ENCODE measurements at places on chromosomes 7 and 10.

GRCh38 chr7:38757931-38758330 lies 126.8 kb upstream of the AMPH start:
- DNase-seq, result no peak

- peak; percentile 16 for DNase-seq
Observed at GRCh38 chr10:116472891-116473290, 45.2 kb downstream of the PNLIPRP3 start.

DNA sequence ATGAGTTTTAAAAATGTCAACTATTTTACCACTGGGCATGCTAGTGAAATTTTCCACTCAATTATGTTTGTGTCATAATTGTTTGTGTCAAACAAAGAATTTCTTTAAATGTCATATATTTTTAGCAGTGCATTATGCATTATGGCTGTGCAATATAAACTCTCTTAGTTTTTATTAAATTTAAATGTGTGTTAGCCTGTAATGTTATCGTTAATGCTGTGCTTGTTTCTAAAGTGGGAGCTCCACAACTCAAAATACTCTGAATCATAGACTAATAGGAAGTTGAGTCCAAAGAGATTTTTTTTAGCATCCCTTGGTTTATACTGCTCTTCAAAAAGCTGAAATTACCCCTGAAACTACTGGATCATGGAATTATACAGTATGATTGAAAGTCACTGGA lies 26.8 kb downstream of the GNAI1 start:
- DNase-seq, result no peak

DNA sequence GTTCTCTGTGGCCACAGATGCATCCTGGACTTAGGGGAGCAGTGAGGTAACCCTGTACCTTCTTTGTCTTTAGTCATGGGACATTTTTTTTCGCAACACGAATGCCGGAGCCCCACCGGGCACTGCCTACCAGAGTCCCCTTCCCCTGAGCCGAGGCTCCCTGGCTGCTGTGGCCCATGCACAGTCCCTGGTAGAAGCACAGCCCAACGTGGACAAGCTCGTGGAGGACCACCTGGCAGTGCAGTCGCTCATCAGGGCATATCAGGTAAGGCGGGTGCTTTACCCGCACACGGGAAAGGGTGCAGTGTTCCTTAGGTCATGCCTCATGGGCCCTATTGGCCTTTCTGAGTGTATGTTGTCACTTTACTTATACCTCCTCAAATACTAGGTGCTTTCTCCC lies 38.8 kb downstream of the OGDH start:
- no peak for DNase-seq

DNA sequence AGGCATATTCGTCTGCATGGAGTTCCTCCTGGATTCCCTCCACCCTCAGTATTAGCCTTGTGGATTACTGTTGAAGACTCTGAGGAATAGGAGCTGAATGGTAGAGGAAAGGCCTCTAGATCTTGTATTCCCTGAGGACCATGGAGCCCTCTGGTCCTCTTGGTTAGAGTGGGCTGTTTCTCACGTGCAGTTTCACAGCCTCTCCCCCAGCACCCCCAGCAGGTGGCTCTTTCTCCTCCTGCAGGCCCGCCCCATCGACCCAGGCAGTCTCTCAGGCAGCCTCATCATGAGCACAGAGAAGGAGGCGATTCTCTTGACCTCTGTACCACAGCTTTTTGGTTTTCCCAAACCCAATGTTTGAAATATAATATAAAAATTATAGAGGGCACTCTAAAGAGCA lies 102.0 kb downstream of the WNT2 start:
- DNase-seq, result no peak

DNA sequence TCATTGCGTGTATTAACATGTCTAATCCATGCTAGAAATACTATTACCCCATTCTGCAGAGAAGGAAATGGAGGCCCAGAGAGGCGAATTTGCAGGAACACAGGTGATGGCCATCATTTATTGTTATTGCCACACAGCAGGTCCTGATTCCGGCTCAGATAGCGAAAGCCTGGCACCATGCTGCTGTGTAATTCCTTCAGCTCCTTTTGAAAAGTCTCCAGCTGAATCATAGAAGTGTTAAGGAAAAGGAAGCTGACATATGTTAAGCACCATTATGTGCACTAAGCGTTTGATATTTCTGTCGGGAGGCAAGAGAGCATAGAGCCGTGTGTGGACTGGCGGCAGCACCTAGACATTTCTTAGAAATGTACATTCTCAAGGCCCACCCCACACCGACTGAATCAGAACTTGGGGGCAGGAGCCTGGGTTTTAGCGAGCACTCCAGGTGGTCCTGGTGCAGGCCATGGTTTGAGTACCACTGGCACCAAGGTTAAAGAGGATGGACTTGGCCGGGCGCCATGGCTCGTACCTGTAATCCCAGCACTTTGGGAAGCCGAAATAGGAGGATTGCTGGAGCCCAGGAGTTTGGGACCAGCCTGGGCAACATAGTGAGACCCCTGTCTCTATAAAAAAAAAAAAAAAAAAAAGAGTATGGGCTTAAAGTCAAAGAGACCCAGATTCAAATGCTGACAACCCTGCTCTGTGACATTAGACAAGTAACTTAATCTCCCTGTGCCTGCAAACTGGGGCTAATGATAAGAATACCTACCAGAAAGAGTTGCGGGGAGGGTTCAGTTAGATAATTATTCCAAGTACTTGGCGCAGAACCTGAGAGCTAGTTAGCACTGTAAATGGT lies 52.2 kb downstream of the UNC5B start:
- no peak for DNase-seq

DNA sequence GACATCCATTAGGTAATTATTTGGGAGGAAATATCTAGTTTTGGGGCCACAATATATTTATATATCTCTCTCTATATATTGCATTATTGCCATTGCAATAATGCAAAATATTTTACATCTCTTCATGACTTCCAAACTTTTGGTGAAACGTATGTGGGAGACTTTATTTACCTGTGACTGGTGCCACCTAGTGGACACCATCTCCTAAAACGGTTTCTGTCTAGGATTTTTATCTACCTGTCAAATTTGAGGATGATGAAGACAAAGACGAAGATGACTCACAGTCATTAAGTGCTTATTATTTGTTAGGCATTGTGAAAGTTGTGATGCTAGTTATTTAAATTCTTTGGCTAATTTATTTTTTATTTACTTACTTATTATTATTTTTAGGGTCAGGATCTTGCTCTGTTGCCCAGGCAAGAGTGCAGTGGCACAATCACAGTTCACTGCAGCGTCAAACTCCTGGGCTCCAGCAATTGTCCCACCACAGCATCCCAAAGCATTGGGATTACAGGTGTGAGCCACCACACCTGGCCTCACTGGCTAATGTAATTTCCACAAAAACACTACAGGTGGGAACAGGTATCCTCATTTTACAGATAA lies 18.7 kb upstream of the CBLL1 start:
- DNase-seq, result peak; percentile 82

GRCh38 chr7:135932131-135932530 lies 45.0 kb downstream of the MTPN start:
- DNase-seq, result no peak

GRCh38 chr7:44796034-44796503 lies 412 bp upstream of the PPIA start:
- peak; percentile 45 for DNase-seq

GRCh38 chr7:36659172-36659516 lies 65.2 kb downstream of the AOAH start:
- DNase-seq, result peak; percentile 87

DNA sequence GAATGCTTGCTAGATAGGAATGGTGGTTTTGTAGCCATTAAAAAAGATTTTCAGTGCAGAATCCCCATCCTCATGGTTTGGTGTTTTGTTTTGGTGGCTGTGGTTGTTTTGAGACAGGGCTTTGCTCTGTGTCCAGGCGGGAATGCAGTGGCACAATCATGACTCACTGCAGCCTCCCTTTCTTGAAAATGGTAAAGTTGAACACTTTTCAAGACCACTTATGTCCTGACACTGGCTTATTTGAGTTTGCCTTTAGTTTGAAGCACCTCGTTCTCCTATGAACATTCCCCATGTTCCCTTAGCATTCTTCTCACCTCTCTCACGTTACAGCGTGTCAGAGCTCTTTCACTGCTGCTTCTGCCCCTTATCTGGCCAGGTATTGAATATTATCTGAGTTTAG lies 140.1 kb downstream of the LRRC4 start:
- DNase-seq, result no peak

GRCh38 chr7:129271500-129272355 lies 46.9 kb downstream of the AHCYL2 start:
- DNase-seq, result peak; percentile 69

DNA sequence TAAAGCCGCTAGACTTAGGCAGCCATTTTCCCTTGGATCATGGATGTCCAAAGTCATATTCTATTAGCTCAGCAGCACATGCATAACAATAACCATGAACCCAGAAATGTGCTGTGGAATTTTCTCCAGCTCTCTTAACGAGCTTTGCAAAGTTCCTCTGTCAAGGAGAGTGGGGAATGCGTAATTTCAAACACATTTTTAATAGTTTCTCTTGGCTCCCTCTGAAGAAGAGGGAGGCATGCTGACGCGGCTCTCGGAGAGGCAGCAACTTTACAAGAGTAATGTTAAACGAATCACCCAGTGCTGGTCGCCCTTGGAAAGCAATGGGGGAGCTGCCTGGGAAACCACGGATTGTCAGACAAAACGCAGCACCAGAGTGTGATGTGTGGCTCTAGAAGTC lies 114.8 kb downstream of the RAB18 start:
- DNase-seq, result no peak

- no peak for DNase-seq
Observed at GRCh38 chr10:10208196-10208595, 809.5 kb upstream of the CELF2 start.

GRCh38 chr10:63094405-63094804 lies 38.7 kb upstream of the NRBF2 start:
- DNase-seq, result peak; percentile 37

GRCh38 chr10:100869399-100869798 lies 43.4 kb upstream of the SLF2 start:
- no peak for DNase-seq

DNA sequence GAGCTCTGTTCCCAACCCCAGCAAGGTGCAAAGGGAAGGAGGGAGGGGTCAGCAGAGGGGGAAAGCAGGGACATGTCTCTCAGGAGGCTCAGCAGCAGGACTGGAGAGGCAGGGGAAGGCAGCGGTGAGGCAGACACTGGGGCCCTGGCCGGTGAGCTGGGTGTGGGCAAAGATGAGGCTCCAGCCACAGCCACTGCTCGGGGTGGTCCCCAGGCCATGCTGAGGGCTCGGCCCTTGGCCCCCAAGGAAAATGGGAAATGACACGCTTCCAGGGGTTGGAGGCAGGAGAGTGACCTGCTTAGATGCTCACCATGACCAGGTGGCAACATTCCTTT lies 35.4 kb upstream of the CHST15 start:
- no peak for DNase-seq

- DNase-seq, result no peak
Observed at GRCh38 chr10:105538874-105539273, 897.8 kb downstream of the SORCS3 start.

GRCh38 chr7:6551016-6551511 lies at the start of gene GRID2IP:
Gene GRID2IP (minus strand): TSS chr7:6551461. CDS start chr7:6551436, 25 bp downstream.
- no peak for DNase-seq

DNA sequence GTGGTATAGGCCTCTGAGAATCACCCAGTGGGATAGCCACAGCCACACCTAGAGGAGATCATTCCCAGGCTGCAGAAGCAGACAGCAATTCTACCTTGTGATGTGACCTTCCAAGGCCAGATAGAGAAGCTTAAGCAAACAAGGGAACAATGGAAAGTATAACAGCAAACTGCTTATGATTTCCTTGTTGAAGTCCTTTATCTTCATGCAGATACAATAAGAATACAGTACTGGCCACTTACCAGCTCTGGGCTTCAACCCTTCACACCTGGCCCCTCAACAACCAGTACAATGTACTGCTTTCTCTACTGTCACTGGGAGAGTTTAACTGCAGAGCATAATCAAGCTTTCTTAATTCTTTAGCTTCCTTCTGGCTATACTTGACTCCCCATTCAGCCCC lies 22.6 kb upstream of the DDX50 start:
- no peak for DNase-seq

DNA sequence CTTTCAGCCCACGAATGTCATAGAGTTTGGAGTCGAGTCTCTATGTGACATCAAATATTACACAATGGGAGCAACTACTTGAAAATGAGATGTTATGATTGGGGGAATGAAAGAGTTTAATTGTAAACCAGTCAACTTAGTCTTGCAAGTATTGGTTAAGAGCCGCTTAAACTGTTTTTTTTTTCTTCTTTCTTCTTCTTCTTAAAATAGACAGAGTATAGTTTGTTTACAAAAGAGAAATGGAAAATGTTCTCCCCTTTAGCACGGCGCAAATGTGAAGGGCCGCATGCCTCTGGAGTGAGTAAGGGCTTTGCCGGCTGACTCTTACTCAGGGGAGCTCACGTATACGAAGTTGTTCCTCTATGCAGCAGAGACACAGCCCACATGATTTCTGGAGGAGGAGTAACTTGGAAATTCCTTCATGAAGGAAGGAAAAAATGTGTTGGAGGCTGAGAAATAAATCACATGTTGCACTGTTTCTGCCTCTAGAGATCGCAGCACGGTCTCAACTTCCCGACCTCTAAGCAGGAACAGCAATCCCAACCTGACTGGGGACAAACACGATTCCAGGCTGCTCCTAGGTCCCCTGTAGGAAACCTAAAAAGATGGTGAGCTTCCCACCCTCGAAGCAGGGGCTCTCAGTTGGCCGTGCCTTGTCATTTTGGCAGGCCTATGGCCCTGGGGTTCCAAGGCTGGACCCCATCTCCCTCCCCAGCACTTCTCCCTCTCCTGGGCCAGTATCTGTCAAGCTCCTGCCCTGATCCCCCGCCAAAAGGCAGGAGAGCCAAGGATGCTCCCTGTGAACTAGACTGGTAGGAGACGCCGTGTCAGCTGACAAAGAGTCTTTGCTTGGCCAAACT lies 44.8 kb downstream of the MYOF start:
- peak; percentile 97 for DNase-seq

GRCh38 chr10:119209035-119209735 lies 1.8 kb downstream of the GRK5 start:
- DNase-seq, result peak; percentile 28

DNA sequence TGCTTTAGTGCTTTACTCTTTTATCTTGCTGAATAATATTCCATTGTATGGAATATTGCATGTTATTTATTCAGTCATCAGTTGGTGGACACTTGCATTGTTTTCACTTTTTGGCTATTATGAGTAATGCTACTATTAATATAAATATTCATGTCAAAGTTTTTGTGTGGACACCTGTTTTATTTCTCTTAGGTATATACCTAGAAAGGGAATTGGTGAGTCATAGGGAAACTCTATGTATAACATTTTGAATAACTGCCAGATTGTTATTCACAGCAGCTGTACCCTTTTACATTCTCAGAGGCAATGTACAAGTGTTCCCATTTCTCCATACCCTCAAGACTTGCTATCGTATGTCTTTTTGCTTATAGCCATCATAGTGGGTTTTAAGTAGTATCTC lies 268.7 kb downstream of the SEMA3A start:
- peak; percentile 78 for DNase-seq

DNA sequence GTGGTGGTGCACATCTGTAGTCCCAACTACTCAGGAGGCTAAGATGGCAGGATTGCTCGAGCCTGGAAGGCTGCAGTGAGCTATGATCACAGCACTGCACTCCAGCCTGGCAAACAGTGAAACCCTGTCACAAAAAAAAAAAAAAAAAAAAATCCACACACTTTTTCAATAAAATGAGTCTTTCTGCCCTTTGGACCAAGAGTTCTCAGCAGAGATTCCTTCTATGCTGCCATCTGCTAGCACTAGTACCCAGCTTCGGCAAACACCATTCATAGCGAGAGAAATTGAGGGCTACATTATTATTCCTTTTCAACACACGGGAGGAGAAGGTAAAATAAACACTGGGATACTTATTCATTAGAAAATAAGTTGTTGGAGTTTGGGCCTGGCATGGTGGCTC lies 43.4 kb upstream of the CCDC7 start:
- no peak for DNase-seq

GRCh38 chr10:44347609-44348400 lies 37.1 kb downstream of the CXCL12 start:
- DNase-seq, result no peak

All from bronchial epithelial cell (primary cell).